ENCODE measurements at places on chromosomes 6 and 20.

- no peak for DNase-seq
Measured at GRCh38 chr6:54617730-54618129, 228.8 kb upstream of the FAM83B start.

GRCh38 chr20:45500022-45500421 is 15.4 kb downstream of the SPINT3 start:
- DNase-seq, result no peak

GRCh38 chr6:53161481-53162009 is 12.9 kb upstream of the GCM1 start:
- DNase-seq, result no peak

DNA sequence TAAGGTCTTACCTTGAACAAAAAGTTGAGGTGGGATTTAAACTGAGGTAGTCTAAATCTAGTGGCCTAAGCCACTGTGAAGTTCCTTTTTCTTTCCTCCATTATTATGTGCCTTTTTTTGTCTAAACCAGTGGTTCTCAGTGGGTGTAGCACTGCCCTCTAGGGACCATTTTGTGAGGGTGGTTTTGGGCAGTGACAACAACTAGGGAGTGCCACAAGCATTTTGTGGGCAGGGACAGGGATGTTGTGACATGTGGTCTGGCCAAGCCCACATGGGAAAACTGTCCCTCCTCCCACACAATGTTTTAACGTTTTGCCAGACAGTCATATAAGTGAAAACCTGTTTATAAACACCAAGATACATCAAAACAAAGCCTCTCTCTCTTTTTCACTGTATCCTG is 899.4 kb upstream of the FLRT3 start:
- DNase-seq, result no peak

GRCh38 chr6:91167846-91168245 is 581.0 kb upstream of the MAP3K7 start:
- no peak for DNase-seq

DNA sequence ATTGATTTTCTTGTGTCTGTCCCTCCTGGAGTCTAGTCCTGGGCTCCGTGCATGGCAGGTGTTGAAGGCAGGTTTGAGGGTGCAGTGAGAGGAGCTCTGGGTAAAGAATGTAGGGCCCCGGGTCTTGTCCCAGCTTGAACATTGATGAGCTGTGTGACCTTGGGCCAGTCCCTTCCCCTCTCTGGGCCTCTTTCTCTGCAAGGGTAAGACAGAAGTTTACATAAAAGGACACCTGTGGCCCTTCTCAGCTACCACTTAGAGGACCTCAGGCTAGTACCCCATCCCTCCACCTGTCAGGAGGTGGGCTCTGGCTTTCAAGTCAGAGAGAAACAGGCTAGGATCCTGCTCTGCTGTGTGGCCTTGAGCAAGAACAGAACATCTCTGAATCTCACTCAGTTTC is 55.3 kb upstream of the CTNNBL1 start:
- no peak for DNase-seq

DNA sequence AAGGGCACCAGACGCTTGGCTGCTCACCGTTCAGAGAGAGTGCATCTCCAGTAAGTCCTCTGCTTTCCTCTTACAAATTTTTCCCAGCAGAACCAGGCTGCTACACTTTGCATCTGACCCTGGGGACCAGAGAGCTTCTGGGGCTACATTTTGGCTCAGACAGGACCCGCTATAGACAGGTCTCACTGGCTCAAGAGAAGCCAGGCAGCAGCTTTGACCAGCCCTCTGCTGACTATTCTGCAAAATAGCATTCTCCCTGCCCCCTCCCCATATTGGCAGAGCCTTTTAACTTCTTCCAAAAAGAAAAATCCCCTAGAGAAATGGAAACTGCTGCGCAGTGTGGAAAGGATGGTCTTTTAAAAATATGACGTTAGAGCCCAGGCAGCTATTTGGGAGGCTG is 37.2 kb downstream of the CPXM1 start:
- DNase-seq, result no peak

DNA sequence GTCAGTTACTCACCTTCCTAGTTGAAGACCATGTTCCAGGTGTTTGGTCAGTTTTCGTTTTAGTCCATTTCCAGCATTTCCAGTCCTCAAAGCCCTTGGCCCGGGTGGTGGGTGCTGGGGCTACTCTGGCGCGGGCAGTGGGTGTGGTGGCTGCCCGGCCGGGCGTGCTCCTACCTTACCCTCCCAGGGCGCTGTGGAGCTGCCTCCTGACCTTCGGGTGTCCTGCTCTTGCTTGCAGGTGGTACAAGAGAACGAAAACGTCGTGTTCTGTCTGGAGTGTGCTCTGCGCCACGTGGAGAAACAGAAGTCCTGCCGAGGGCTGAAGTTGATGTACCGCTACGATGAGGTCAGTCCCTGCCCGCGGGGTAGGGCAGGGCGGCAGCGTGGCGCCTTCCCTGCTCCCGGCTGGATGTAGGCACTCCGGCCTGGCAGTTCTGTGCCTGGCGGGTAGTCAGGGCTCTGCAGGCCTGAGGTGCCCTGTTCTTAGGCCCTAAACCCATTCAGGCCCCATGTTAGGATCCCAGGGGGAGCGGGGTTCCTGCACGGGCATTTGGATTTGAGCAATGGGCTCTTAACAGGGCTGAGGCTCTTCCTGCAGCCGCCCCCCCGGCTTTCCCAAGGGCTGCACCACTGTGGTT is 145.8 kb downstream of the DTNBP1 start:
- DNase-seq, result no peak

Data from RWPE2 (cell line).